Activated CD8-positive, alpha-beta T cell treated with anti-CD3 and anti-CD28 coated beads for 36 hours (primary cell): ENCODE measurements at places on chromosomes 3 and 15. TPM values are rescaled to one million over a fixed set of nuclear protein-coding genes. Genes with fewer than 3 reads are reported as not detected.

Gene SPINK8
- not detected for total RNA-seq

Gene STXBP5L
- total RNA-seq: not detected

Gene SLC24A5
- not detected for total RNA-seq

Gene CPN2
- total RNA-seq: not detected

Gene SCAMP5
- 1.1 TPM for total RNA-seq

- DNase-seq: no peak
These were observed 830 bp upstream of the RNF13 start for GRCh38 chr3:149812165-149812605.

GRCh38 chr3:79358327-79358726 lies 409.5 kb downstream of the ROBO1 start:
- no peak for DNase-seq

DNA sequence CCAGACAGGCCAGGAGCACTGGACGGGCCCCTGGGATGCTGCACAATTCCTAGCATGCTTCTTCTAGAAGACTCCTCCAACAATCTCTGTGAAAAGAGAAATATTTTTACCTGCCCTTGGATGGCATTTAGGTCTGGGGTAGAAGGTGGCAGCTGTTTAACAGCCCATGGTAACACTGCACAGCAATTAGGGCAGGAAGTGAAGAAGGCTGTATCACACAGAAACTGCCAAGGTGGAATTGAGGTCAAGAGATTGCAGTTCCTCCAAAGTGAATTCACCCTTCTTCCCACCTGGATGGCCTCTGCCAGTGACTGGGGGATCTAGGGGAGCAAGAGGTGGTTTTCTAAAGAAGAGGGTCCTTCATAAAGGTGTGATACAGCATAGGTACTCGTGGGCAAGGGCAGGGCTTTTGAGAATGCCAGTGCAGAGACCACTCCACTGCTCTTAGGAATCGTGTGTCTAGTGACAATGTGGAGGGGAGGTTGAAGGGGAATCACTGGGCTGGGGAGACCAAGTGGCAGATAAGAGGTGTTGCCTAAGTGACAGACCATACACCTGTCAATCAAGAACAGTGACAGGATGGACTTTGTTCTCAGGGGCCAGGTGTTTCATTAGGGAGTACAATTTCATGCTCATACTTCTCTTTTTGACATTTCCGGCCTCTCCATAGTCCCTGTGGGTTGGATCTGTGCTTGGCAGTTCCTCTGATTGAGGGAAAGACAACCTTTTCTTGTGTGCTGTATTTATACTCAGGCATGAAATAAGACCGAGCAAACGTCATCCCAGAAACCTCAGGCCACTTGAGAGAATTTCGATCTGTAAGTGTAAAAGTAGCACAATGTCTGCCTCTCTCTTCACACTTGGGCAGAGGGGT lies 83.5 kb upstream of the BCL6 start:
- DNase-seq: peak; percentile 49

- DNase-seq: peak; percentile 57
These were observed 54.9 kb downstream of the STARD5 start for GRCh38 chr15:81268881-81269601.

GRCh38 chr3:147421184-147421912 lies 12.2 kb downstream of the ZIC1 start:
- no peak for DNase-seq

DNA sequence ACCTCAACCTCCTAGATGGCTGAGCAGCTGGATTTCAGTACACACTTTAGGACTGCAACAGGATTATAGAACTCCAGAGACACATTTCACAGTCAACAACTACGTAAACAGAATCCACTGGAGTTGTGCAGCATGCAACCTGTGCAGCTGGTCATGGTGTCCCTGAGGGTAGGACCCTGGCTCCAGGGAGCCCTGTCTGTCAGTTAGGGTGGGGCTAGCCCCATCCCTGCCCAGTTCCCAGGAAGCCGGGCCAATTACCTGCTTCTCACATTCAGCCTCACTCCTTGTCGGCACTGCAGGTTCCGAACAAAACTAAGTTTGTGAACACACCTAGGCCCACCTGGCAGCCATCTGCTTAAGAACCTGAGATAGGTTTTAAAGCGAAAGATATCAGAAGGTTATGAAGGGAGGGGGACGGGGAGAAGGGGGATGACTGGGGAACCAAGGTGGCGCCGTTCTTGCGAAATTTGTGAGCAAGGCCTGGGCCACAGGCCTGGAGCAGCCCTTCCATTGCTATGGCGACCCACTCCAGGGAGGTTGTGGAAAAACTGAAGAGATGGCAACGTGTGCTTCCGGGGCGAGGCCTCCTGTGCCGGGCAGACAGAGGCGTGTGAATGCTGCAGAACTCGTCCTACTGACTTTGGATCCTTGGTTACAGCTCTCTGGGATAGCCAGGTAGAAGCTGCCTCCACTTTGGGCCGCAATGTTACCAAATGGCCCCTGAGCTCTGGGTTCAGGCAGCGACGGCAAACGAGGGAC lies 25.3 kb downstream of the ACSBG1 start:
- DNase-seq: no peak

DNA sequence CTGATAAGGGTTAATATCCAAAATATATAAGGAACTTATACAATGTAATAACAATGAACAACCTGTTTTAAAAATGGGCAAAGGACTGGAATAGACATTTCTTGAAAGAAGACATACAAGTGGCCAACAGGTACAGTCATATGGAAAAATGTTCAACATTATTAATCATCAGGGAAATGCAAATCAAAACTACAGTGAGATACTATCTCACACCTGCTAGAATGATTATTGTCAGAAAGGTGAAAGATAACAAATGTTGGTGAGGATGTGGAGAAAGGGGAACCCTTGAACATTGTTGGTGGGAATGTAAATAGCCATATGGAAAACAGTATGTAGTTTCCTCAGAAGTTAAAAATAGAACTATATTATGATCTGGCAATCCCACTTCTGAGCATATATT lies 20.4 kb downstream of the GOLM2 start:
- no peak for DNase-seq

DNA sequence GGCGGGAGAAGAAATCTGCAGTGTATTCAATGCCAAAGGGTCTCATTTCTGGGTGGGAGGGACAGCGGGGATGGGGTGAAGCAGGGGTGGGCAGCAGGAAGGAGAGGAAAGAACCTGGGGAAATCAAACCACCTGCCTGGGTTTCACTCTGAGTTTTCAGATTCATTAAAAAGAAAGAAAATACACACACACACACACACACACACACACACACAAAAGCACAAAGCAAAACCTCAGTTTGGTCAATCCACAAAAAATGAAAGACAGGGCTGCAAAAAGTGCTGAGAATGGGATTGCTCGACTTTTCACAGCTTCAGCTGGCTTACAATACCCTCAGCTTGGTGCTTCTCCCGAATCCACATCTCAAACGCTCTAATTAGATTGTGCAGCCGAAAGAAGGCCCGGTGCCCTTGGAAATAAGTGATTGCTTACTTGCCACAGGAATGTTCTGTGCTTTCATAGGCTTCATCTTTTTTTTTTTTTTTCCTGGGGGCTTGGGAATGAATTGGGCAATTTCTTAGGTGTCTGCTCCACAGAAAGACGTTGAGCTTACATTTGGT lies 370.5 kb downstream of the RORA start:
- DNase-seq: no peak

DNA sequence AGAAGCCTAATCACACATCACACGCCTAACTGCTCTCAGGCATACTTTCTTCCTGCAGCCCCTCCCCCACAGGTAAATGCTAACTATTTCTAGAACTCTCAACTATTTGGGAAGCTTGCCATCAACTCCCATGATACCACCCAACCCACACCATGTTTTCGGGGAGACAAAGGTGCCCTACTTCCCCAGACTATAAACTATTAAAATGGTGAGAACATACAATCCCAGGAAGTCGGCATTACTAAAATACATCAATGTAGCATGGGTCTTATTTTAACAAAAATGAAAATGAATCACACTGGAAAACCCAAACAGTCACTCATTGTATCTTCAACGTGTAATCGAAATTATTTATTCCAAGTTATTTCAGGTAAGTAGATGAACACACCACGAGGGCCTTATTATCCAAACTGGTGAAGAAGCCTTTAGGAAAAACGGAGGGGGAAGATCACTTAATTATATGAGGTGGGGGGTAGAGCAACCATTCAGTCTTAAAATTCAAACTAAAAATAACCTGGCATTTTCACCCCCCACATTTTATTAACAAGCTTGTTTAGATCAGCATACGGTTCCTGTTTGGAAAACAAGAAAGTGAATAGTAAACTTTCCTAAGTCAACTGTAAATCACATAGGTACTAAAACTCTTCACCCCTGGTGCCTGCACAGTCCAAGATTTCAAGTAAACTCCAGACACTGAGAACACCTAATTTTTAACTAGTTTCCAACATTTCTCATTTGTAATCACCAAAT lies 1.9 kb downstream of the TBL1XR1 start:
- peak; percentile 37 for DNase-seq

DNA sequence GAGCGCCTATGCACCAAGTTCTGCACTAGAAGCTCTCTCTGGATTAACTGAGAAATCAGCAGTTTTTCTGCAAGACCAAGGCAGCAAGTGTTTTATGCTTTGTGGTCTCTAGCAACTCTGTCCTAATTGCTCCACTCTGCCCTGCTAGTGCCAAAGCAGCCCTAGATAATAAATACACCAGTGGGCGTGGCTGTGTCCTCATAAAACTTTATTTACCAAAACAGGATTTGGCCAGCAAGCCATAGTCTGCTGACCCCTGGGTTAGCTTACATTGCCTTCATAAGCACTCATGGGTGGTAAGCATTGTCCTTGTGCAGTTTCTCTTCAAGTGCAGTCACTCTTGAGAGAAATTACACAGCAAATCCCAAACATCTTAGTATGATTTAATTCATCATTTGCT lies 30.7 kb upstream of the SLC24A5 start:
- no peak for DNase-seq

- DNase-seq: no peak
These were observed 152.6 kb downstream of the DPH6 start for GRCh38 chr15:35393398-35393797.

DNA sequence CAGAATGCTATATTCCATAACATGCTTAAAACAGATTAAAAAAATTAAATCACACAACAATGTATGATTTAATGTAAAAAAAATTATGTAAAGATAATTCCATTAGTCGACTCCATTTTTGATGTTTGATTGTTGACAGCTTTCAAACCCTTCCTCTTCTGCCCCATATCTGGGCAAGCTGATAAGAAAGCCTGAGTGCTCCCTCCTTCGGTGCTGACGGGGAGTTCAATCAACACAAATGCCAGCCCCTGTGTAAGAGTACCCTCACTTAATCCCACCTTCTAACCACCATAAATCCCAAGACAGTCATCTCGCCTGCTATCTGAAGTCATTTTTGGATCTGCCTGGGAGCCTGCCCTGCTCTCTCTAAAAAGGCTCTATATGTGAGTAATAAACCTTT lies 59.8 kb upstream of the IP6K2 start:
- no peak for DNase-seq
